NCI-H1092 (cell line): ENCODE measurements at places on chromosomes 1 and 21.

DNA sequence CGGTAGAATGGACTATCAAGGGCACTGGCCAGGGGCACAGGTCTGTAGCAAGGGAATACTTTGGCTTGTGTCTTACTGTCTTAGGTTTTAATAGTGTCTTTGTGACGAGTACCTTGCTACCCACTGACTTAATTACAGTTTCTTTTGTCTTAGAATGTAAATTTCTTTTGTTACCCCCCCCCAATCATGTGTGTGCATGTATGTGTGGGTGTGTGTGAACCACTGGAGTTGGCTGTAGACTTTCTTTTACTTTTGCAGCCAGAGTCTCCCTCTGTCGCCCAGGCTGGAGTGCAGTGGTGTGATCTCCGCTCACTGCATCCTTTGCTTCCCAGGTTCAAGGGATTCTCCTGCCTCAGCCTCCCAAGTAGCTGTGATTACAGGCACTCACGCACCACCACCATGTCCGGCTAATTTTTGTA is 61.8 kb upstream of the CLDN14 start:
- no peak for DNase-seq

GRCh38 chr1:111895469-111895868 is 94.0 kb downstream of the KCND3 start:
- DNase-seq, result no peak

DNA sequence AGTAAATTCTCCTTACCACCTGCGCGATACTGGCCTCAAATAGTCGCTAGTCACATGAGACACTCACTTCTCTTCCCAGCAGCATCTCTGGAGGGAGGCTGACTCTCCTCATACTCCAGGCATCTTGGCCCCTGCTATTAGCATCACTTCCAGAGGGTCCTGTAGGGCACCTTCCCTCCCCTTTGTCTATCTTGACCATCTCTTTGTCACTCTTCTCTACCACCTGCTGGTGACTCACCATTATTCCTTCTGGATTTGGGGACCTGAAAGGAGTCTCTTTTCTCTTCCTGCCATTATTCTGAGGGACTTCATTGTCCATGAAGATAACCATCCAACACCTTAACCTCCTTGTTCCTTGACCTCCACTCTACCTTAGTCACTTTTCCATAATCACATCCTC is 31.7 kb upstream of the GPR37L1 start:
- no peak for DNase-seq

DNA sequence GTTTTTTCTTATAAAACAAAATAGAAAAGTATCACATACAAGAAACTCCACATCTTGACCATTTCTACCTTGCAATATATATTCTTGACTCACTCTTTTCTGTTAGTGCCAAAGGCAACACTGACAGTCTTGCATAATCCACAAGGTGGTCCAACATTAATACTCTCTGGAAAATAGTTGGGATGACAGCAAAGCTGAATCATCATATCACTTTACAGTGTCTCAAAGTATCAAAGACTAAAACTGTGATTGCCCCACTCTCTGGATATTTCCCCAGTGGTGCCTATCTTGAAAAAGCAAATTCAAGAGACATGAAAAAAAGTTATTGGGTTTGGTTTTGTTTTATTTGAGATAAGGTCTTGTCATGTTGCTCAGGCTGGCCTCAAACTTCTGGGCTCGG is 14.6 kb upstream of the TGFBR3 start:
- DNase-seq, result no peak

- no peak for DNase-seq
Measured at GRCh38 chr1:100762461-100762860, 42.9 kb downstream of the VCAM1 start.

GRCh38 chr1:223410036-223410435 is 16.8 kb downstream of the CCDC185 start:
- DNase-seq, result no peak

- no peak for DNase-seq
Measured at GRCh38 chr1:162357681-162358266, 18.9 kb downstream of the SPATA46 start.

DNA sequence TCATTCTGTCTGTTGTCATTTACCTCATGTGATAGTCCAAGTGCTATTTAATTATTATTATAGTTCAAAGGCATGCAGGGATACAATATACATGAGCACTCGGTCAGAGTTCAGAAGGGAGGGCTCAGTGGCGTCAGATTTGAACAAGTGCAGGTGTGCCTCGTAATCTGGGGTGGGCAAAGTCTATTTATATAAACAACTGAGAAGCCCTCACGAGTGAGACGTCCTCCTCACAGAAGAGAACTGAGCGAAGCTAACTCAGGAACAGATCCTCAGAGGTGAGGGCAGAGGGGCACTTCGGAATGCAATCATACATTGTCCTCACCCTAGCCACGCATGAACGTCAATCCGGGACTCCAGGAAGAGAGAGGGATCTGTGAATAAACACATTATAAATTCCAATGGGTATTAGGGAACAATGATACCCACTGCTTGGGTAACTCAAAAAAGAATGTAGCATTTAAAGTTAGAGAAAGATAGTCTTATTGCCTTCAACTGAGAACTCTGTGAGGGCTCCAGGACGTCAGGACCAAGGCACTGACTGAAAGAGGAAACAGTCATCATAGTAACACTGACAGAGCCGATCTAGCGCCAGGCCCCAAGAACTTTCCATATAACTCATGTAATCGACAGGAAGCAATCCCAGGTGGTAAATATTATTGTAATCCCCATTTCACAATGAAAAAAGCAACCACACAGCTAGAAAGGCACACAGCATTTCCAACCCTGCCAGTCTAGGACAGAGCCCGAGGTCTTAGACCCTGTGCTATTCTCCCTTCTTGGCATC is 127.1 kb upstream of the B3GALT2 start:
- no peak for DNase-seq

DNA sequence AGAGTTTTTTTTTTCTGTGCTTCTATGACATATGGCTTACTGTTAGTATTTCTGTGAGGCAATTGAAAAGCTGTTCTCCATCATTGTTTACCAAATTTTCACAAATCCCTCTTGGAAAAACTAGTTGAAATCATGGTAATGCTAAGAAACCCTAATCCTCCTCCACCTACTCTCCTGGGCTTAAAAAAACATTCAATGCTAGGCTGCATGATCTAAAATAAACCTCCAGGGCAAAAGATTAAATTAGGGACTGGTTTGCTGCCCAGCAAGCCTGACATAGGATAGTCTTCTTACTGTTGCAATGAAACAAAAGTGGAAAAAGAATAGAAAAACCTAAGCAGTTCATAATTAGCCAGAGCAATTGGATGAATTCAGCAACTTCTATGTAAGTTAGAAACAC is 16.1 kb downstream of the C1orf52 start:
- no peak for DNase-seq

DNA sequence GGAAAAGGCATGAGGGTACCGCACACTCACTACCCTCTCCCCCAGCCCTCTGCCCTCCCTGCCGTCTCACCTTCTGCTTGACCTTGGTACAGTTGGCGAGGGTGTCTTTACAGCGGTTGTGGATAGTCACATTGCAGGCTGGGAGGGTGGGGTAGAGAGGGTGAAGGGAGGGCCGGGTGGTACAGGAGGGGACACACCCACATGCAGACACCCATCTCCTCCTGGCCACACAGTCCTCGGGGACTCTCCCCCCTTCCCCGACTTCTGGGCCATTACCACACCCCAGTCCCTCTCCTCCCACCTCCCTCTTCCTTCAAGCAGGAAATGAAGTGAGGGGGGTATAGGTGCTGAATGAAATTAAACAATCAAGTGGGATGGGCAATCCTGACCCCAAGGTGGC is 11.6 kb downstream of the ARHGEF2 start:
- DNase-seq, result no peak

DNA sequence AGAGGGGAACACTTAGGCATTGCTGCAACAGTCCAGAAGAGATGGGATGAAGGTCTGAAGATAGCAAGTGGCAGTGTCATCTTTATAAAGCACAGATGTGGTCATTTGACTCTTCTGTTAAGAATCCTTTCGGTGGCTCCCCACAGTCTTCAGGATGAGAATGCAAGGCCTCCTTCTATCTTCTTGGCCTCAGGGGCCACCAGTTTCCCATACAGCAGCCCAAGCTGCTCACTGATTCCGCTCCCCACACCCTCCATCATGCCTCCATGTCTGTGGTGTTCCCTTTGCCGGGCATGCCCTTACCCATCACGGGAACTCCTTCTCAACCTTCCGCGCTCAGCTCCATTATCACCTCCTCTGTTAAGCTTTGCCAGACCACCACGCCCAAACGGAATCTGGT is 16.1 kb upstream of the MFSD2A start:
- DNase-seq, result no peak

DNA sequence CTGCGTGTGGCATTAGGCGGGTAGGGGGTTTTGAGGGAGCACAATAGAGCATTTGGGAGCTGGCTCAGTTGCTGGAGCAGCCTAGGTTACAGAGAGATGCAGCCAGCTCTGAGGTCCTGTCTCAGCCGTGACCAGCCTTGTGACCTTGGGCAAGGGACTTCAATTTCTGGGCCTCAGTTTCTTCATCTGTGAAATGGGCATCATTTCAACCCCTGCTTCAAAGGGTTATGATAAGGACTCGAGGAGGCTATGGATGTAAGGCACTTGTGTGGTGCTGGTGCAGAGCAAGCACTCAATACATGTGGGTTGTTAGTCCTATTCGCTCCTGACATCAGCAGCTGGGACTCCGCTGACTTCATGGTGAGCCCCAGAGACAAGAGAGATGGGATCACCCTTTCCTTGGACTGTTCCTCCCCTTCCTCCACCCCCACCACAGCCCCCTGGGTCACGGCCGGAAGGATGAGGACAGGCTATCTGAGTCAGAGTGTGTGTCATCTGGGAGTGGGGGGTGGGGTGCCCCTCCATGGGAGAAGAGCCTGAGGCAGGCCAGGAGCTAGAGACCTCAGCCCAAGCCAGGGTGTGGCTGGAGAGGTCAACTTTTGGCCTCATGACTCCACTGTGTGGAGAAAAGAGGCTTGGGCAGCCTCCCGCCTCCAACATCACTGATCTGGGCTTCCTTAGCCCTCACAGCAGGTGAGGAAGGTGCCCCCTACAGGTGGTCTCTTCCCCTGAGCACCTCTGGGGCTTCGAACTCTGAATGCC is 71.4 kb upstream of the ZBTB40 start:
- DNase-seq, result no peak

- no peak for DNase-seq
Measured at GRCh38 chr1:206905295-206906164, 8.3 kb downstream of the IL24 start.

DNA sequence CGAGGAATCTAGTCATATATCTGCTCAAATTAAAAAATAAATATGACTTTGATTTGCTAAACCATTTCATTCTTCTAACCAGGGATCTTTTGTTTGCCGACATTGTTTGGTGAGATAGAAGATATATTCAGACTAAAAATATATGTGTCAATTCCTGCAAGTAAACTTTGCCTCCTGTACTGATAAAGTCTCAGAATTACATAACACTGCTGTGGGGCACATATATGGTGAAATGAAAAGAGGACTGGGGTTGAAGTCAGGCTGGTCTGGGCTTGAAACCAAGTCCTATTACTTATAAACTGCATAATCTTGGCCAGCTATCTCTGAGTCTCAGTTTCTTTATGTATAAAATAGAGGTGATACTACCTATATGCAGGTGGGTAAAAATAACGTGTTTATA is 9.8 kb downstream of the SCMH1 start:
- no peak for DNase-seq

- peak; percentile 81 for DNase-seq
Measured at GRCh38 chr1:229227298-229227919, 43.5 kb upstream of the RAB4A start.

DNA sequence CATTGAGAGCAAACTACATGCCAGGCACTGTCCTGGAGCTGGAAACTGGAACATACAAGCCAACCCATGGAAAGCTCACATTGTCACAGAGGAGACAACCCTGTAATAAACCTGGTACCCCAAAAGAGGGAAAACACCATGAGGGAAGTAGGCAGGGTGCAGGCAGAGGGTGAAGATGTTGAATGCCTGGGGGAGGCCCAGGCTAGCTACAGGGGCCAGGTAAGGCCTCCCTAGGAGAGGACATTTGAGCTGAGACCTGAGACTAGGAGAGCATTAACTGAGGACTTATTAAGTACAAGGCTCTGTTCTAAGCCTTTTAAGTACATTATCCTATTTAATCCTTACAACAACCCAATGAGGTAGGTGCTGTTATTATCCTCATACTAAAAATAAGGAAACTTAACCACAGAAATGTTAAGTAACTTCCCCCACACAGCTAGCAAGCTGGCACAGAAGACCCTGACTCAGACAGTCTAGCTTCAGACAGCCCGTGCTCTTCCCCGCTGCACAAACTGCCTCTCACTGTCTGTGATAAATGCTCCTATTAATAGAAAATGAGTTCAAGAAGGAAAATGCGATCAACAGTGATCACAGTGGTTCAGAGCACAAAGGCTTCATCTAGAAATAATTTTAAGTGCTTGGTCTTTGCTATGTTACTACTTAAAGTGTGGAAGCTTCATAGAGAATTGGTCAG is 41.8 kb downstream of the ZNF281 start:
- no peak for DNase-seq

- no peak for DNase-seq
Measured at GRCh38 chr1:67159233-67159632, 7.0 kb upstream of the IL23R start.

GRCh38 chr1:26191739-26192138 is 1.3 kb downstream of the CATSPER4 start:
- no peak for DNase-seq

- DNase-seq, result no peak
Measured at GRCh38 chr1:117930173-117930447, 571 bp downstream of the WDR3 start.

- DNase-seq, result no peak
Measured at GRCh38 chr1:244154508-244154871, 103.4 kb downstream of the ZBTB18 start.
